ENCODE measurements at places on chromosomes 7 and 10.

GRCh38 chr7:65946904-65947303, 35.1 kb downstream of the GUSB start:
- DNase-seq, result no peak

DNA sequence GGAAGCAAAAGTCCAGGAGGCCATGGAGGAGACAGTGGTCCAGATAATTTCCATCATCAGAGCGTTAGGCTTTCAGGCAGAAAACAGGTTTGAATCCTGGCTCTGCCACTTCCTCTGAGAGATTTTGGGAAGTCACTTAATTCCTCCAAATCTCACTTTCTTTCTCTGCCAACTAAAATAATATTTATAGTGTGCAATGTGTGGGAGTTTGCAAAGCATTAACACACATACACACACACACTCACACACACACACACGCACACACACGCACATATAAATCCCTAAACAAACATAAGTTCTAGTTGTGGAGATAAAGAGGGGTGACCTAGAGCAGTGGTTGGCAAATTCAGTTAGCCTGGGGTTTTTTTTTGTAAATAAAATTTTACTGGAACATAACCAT, 84.8 kb downstream of the TRIL start:
- DNase-seq, result no peak

- DNase-seq, result no peak
Observed at GRCh38 chr7:98229991-98230745, 18.9 kb downstream of the BHLHA15 start.

DNA sequence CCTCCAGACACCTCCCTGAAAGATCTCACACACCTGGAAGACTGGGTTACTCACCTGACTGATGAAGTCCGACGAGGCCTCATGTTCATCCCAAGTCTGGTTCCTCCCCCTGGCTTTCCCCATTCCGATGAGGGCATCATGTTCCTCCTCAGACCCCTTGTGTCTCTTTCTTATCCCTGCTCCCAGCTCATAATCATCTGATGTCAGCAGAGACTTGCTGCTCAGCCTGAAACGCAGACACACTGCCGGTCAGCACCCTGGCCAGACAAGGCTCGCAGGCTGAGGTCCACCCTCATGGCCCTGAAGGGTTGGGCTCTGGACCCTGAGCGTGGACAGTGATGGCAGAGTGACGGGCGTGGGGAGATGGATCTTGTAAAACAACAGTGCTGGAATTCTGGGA, 64.3 kb downstream of the TNRC18 start:
- DNase-seq, result no peak

DNA sequence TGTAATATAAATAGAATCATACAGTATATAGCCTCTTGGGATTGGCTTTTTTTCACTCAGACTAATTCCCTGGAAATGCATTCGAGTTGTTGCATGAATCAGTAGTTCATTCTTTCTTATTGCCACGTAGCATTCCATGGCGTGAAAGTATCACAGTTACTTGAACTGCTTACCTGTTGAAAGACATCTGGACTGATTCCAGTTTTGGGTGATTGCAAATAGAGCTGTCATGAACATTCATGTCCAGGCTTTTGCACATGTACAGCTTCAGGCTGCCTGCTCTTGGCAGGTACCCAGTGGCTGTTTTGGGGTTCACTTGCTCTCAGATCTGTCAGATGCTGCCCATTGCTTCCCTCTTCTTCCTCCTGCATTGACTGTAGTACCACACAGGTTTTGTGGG, 54.9 kb downstream of the LRGUK start:
- DNase-seq, result no peak

DNA sequence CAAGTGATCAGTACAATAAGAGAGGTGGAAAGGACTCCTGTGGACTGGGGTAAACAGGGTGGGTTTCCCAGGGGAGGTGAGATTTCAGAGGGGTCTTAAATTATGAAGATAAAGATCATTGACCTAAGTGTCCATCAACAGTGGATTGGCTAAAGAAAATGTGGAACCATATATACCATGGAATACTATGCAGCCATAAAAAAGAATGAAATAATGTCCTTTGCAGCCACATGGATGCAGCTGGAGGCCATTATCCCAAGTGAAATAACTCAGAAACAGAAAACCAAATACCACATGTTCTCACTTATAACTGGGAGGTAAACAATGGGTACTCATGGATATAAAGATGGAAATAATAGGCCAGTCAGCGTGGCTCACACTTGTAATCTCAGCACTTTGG, 28.9 kb upstream of the CUX1 start:
- DNase-seq, result no peak

DNA sequence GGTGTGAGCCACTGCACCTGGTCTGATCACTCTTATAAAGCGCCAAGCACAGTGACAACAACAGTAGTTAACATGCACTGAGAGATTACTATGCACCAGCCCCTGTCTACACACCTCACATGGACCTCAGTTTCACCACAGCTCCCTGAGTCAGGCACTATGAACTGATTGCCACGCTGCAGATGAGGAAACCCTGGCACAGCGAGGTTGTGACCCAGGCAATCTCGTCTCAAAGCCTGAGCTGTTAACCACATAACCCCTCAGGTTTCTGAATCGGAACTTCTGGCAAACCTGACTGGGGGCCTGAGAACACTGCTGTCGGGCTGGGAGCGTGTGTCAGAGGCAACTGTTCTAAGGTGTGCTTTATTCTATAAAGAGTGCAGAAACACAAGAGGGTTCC, 150.8 kb downstream of the RNF216 start:
- DNase-seq, result peak; percentile 29

- no peak for DNase-seq
Observed at GRCh38 chr10:132269266-132270230, 38.2 kb downstream of the STK32C start.

DNA sequence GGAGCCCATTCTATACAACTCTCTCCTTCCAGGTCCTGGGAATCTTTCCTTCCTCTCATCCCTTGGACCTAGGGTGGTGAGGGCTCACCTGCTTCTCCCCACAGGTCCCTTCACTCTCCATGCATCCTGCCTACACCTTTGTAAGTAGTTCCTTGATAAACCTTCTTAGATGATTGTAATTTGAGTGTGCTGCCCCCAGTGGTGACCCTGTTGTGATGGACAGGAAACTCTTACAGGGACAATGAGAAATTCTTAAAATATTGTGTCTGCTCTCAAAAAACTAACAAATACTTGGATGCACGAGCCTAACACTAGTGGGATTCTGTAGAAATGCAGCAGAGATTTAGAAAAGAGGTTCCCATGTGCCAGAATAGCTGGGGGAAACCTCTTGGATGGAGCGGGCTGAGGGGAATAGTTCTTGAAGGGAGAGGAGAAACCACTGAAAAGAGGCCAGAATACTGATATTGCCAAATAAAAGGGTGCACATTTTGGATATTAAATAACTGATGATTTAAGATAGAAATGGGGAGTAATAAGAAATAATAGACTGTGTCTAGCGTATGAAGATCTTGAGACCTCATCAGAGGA, 6.7 kb upstream of the PAXIP1 start:
- no peak for DNase-seq

DNA sequence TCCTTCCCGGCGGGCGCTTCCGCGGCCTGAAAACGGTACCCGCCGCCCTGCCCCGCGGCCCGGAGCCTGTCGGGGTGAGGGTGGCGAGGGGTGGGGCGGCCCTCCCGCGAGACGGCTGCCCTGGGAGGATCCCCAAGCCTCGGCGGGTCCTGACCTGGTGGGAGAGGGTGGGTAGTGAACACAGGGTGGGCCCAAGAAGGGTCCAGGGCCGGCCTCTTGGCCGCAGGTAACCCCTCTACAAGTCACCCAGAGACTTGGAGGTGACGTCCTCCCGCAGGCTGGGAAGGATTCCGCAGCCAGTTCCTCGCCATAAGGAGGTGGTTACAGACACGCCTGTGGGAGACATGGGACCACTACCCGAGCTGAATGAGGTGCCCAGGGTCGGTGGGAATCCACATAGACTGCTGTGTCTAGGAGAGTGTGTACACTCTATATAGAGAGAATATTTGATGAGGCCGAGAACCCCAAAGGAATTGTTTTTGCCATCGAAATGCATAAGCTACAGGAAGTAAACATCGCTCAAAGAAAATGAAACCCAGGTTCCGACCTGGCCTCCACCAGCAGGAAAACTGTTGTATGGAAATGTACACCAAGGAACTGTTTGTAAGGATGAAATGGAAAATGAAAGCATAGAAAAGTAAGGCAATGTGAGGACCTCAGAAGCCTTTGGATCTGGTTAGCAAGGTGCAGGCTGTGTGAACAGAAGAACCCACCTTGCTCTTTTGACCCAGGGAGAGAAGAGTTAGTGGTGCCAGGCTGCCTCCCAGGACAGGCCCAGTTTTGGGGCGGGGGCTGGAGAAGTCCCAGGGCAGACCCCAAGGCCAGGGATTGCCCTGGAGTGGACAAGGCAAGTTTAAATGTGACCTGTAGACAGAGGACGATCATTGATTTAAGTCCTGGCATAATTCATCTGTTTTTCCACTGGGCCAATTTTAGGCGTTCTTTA, 659 bp downstream of the OPTN start:
- DNase-seq, result no peak

DNA sequence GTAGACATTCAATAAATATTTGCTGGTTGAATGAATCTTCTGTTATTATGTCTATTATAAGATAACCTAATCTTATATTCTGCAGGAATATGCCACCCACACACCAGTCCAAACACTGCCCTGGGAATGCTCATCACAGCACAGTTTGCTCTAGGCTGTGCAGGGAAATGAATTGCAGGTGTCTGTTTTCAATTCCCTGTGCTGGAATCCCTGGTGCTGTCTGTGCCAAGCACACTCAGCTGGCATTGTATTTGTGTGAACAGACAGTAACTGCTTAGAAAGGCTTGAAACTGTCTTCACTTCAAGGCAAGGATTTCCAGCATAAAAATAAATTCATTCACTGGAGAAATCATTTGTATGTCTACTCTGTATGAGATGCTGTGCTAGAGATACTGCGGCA, 20.2 kb downstream of the ATOH7 start:
- no peak for DNase-seq

DNA sequence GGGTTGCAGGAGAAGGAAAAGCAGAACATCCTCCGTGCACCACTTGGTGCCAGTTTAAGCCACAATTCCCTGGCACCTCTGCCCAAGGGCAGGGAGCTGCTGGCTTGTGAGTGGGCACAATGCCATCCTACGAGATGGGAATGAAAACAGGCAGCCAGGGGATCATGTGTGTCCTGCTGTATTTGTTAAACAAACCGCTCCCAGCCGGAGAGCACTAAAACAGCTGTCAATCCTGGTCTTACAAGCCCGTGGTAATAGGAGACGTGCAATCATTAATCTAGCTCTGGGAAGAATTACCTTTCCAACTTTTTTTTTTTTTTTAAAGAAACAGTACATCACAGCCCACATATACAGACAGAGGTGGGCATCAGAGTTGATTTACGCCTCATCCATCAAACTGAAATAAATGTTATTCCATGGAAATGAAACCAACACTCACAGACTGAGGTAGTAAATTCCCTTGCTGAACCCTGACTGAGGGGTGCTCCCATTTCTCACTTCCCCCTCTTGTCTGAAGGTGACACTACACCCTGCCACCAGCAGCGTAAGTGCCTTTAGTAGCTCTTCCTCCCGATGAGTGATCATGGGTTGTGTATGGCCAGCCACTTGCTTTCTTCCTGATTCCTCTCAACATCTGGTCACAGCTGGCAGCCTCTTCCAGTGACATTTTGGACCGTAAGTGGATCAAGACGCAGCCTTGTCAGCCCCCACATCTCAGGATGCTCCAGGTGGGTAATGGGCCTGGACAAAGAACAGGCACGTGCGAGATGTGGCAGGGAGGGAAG, 143.8 kb downstream of the TEX36 start:
- DNase-seq, result no peak

- DNase-seq, result no peak
Observed at GRCh38 chr10:88147000-88147798, 283.8 kb downstream of the PTEN start.

DNA sequence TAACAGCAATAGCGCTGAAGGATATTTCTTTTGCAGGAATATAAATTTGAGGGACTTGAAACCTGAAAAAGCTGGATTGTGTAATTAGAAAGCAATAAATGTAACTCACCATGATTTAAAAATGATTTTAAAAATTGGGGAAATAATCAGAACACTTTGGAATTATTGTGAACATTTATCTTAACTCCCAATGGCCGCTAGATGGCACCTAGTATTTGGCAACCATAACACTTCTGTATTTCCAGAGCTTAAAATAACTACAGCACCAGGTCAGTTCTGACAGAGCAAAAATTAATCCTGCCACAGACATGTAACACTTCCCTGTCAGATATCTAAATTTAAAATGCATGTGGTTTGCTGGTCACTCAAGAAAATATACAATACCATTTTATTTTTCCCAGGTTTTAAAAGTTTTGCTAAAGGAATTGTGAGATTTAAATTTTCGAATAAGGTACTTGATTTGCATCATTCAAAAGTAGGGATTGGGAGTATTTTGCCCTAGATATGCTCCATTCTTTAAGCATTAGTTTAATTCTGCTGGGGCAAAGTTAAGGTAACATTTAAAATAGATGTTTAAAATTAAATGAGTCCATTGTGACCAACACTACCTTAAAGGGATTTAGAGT, 144.5 kb downstream of the PPP1R3A start:
- DNase-seq, result no peak

DNA sequence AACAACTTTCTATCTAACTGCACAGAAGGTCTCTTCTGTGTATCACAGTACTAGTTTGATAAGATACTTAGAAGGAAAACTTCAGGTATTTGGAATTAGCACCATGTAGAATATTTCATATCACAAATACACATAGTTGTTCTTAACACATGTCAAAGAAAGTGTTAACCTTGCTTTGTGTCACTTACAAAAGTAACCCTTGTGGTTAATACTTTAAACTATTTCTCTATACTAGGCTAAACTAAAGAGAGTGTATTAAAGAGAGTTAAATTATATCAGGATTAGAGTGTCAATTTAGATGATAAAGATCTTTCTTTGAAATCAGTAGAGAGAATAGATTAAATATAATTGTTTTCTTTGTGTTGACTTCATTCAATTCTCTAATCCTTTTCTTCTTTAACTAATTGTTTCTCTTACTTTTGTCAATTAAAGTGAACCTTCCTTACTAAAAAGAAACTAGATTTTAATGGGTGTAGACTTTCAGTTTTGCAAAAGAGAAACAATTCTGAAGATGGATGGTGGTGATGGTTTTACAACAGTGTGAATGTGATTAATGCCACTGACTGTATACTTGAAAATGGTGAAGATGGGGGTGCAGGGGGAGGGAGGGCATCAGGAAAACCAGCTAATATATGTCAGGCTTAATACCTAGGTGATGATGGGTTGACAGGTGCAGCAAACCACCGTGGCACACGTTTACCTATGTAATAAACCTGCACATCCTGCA, 67.8 kb downstream of the CHN2 start:
- no peak for DNase-seq

DNA sequence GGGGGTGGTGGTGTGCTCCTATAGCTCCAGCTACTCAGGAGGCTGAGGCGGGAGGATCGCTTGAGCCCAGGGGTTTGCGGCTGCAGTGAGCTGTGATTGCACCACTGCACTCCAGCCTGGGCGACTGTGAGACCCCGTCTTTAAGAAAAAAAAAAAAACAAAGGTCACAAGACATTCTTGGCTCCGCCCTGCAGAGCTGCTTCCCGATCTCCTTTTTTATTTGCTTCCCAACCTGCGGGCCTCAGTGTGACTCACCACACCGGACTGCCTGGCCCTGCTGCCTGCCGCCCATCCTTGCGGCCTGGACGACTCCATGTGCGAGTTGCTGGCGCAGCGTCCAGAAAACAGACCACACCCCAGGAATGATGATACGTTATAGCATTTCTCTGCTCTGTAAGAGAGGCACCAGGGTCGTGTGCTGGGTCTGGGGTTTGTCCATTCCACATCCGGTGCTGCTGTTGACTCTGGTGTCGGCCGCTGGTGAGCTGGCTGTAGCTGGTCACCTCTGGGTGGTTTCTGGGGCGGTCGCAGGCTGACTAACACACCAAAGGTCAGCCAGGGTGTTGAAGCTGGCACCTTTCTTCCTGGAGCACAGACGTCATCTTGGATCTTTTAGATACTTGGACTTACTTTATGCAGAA, 123.6 kb downstream of the TCF7L2 start:
- no peak for DNase-seq

All from T-helper 22 cell (primary cell).